ENCODE measurements at places on chromosomes 6 and 20.

DNA sequence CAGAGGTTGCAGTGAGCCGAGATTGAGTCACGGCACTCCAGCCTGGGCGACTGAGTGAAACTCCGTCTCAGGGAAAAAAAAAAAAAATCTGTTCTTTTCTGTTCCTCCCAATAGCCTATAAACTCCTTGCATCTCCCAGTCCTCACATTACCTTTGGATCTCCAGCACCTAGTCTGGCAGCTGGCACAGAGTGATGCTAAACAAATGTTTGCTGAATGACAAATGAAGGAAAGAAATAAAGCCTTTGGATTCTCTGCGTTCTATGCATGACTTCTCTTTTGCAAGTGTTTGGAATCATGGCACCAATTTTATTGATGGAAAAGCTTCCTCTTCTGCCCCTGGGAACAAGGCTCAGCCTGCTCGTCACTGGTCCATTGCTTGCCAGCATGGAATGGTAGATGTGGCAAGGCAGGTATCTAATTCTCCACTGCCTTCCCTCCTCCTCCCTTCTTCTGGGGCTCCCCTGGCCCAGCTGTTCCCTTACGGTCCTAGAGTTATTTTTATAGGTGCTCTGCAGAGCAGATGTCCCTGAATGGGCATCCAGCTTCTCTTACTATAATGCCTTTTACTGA, 53.6 kb upstream of the FYN start:
- no peak for DNase-seq

DNA sequence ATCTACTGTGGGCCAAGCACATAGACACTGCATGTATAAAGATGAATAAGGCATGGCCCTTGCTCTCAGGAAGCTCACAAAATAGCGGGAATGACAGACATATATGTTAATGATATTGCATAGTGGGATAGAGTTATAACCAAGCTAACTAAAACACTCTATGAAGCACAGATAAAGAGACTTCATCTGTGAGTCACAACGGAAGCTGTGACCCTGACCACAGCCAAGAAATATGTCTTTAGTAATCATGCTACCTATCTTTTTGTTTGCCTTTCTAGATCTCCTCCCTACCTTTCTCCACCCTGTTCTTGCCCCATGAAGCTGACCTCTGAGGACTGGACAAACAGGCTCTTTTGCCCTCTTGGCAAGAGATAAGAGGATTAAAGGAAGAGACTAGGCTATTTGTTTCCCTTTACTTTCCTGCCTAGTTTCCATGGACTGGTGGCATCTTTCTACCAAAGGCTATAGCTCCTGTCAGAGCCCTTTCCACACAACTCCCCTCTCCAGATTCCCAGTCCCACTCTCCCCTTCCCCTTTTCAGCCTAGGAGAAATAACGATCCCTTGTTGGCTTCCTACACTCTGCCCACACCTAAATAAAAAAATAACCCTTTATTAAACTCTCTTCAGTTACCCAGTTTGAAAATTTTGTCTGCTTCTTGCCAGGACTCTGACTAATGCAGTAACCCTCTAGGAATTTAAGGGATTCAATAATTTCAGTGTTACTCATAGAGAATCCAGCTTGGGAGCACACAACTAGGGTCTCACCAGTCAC, 504.9 kb upstream of the MARCKS start:
- DNase-seq, result peak; percentile 54

DNA sequence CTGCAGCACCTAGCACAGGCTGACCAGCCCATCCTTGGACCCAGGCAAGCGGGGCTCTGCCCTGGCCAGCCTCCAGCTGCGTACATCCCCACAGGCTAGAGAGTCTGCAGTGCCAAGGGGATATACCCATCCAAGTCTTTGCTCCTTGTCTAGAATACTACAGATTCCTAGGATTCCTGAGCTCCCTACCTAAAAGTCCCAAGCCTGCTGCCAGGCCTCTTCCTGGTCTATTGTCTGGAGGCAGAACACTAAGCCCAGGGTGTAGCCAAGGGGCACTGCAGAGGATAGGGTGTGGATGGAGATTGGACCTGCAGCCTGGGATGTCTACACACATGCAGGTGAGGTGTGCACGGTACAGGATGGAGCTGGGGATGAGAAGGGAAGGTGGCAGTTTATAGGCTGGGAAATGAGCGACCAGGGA, 90.0 kb upstream of the SIRPA start:
- DNase-seq, result no peak

DNA sequence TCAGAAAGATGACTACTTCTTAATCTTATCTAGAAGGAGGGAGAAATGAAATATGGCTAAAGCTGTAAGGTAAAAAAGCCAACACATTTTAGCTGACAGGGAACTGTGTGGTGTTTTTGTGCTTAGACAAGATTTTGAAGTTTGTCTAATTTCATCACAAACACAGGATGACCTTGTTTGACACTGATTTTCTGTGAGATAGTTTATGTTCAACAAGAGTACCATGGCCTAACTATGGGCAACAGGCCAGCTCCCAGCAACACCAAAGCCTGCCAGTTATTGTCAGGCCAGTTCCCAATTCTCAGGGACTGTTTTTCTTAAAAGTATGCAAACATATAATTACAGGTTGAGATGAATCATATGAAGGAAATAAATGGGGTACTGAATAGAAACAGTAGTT, 5.5 kb upstream of the ABCF1 start:
- no peak for DNase-seq

DNA sequence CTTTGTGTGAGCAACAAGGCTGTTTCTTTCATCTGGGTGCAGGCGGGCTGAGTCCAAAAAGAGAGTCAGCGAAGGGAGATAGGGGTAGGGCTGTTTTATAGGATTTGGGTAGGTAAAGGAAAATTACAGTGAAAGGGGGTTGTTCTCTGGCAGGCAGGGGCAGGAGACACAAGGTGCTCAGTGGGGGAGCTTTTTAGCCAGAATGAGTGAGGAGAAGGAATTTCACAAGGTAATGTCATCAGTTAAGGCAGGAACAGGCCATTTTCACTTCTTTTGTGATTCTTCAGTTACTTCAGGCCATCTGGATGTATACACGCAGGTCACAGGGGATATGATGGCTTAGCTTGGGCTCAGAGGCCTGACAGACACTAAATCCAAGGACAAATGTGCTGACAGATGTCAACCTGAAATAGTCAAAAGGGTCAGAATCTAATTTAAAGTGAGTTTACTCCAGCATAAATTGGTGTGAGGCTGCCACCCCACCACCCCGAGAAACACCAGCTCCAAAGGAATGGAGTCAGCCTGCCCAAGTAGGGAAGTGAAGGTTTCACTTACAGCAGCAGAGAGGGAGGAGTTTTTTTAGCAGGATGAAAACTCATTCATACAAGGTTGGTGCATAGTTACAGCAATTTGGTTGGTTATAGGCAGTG, 560.0 kb upstream of the CDH4 start:
- DNase-seq, result no peak

DNA sequence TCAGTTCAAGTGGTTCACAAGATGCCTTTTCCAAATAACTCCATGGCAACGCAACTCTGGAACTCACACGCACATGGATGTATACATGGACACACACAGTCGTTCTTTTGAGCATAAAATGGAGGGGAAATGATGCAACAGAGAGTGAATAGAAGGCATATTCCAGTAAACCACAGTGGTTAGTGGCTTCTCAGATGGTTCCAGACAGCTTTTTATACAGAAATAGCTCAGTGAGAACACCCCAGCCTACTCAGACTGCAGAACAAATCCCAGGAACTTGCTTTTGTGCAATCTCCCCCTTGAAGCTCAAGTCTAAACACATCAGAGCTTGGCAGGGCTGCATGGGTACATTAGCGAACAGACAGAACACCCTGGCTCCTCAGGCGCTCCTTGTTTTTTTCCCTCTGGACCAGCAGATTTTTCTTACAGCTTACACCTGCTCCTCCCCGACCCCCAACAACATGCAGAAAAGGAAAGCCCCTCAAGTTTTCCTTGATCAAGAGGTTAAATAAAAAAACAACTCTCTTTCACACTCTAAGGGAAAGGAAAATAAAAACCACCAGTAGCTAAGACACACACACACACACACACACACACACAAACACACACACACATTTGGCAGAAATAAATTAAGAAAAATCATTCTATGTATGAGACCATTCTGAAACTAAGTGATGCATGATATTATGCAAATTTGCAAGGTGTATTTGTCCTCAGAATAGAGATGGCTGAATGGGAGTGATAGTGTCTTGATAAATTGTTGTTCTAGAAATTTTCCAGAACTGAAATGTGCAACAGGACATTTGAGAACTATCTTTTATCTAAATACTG, 51.2 kb upstream of the RANBP9 start:
- DNase-seq, result peak; percentile 96

DNA sequence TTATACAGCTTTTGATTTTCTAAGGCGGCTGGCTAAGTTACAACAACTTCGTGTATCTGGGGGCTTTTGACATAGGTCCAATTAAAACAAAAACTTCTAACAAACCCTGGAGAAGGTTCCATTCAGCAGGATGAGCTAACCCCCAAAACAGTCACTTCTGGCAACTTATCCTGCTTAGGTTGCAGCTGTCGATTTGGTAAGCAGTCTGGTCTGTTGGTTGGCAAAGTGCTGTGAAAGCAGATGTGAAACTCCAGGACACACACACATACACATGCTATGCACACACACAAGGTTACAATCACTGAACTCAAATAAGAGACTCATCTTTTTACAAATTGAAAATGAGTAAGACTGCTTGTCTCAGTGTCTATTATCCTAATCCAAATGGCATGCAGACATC, 119.0 kb upstream of the STMND1 start:
- DNase-seq, result peak; percentile 80

- DNase-seq, result no peak
Observed at GRCh38 chr6:26270486-26270861, 94.5 kb upstream of the BTN3A2 start.

GRCh38 chr20:16069389-16070010, 503.7 kb downstream of the KIF16B start:
- DNase-seq, result no peak

- DNase-seq, result peak; percentile 81
Observed at GRCh38 chr6:37171970-37172812, 2.2 kb downstream of the PIM1 start.

DNA sequence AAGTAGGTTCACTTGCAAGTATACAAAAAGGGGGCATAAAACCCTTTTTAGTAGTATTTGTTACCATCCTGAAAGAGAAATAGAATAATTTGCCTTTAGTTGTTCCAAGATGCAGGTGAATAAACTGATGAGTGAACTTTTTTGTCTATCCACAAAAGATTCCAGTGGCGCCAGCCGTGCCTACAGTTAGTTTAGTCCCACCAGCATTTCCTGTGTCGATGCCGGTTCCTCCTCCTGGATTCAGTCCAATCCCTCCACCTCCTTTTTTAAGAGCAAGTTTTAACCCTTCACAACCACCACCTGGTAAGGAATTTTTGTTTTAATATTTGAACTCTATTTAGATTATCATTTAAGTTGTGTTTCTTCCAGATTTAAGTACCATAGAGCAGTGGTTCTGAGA, 90.9 kb downstream of the SCAF8 start:
- DNase-seq, result no peak

- DNase-seq, result no peak
Observed at GRCh38 chr20:24649787-24650490, 180.5 kb downstream of the SYNDIG1 start.

DNA sequence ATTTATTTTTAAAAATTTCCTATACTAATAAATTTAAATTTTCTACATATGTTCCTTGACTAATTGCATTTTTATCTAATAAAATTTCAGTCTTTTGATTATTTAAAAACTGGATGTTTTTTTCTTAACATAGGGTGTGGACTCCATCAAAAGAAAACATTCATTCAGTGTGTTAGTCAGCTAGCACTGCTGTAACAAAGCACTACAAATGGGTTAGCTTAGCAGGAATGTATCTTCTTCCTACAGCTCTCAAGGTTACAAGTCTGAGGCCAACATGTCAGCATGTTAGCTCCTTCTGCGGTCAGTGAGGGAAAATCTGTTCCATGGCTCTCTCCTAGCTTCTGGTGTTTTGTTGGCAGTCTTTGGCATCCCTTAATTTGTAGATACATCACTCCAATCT, 32.5 kb downstream of the FRK start:
- DNase-seq, result no peak

DNA sequence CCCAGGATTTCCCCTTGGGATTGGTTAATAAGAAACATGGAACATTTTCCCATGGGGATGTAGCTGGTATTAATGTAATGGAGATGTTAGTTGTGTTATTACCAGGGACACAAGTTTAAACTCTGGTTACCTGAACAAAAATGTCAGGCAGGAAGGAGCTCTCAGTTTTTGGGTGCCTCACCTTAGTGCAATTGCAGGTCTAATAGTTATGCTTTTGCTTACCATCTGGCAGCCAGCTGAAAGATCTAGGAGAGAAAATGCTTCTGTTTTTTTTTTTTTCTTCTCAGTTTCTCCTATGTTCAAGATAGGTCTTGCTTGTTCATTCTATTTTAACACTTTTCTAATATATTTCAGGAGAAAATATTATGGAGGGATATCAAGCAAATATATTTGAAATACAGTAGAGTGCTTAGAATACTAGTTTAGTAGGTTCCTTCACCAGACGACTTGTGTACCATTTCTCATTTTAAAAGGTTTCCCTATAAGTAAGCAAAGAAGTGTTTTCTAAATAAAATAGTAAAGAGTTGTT, 4.2 kb upstream of the UBE2J1 start:
- no peak for DNase-seq

DNA sequence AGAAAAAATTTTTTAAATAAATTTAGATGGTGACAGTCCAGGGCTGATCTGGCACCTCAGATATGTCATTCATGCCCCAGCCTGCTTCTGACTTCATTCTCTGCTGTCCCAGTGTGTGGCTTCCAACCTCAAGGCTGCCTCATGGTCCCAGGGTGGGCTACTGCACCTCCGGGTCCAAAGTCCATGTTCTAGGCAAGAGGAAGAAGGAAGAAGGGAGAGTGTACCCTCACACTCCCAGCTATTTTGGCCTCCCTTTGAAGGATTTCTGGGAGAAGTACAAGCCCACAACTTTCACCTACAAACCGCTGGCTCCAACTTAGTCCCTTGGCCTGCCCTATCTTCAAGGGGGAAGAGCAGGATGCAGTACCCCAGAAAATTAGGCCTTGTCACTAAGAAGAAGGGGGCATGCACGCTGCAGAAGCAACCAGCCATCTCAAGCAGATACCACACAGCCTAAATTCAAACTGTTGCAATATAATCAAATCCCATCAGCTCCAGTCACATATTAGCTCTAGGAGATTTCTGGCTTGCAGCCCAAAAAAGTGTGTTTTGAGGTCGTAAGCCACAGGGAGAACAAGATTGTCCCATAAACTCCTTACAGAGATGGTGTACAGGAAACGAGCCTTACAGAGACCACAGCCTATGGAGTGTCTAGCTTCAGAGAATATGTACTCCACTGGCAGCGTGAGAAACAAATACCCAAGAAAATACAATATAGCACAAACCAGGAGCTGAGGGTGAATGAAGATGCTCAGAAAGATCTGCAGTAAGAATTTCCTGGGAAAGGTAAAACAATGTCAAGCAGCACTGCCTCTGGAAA, 906 bp upstream of the BTN3A2 start:
- no peak for DNase-seq

DNA sequence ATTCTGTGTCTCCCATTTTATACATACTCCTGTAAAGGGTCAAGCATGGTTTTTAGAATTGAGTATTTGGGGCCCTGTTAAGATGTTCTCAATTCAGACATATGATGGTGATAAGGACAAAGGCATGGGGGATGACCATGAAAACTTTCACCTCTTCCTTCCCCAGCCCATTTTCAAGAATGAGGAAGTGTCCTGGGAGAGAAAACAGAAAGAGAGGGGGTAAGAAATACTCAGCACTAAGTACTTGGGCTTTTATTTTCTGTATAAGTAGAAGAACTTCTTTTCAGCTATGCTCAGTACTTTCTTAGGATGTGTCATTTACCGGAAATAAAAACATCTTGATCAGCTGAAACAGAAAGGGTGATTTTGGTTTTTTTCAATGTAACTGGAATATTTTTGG, 10.9 kb upstream of the MBOAT1 start:
- DNase-seq, result no peak
